ENCODE measurements at places on chromosomes 2 and 18. TPM values are rescaled to one million over a fixed set of nuclear protein-coding genes. Genes with fewer than 3 reads are reported as not detected.

Gene PDE11A
- total RNA-seq, result 3.3 TPM

Gene CHRNG
- total RNA-seq, result not detected

DNA sequence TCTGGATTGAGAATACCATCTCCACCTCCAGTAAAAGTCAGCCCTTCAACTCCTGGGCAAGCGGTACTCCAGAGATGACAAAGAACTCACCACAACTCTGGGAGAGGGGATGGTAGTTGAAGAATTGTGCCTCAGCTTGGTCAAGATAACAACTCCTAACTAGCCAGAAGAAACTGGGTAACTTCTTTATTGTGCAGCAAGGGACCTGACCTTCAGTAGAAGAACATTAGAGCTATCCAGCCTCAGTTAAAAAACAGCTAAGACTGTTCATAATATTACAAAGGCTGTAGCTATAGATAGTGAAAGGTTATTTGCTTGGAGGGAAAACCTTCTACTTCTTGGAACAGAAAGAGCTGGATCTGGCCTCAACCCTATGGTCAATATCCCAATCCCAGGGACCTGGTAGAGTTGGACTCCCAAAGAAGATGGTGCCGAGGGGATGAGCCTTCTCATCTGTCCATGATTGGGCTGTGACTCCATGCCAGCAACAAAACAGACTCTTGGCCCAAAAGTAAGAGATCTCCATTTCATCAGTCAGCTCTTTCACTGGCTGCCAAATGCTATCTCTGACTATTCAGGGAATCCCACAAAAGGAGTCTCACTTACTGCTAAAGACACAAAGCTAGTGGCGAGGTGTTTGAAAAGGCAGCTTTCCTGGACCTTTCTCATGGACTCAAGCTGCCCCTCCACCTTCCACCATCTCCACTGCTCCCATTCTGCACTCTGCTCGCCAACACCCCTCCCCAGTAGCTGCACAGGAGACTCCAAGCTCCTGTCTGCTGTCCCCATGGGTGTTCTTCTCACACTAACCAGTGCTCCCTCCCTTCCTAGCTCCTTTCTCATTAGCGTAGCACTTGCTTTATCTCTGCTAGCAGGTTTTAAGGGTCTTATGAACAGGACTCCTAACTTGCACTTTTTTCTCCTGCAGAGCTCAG is 145.8 kb downstream of the CAPN13 start:
- H3K27ac ChIP-seq, result no peak overlapping the region
- no peaks in the 10 kb centered on the region for H3K27me3 ChIP-seq
- no peaks in the 10 kb centered on the region for H3K4me1 ChIP-seq
- H3K4me3 ChIP-seq, result no peak overlapping the region
- no peaks in the 10 kb centered on the region for H3K36me3 ChIP-seq
- no peak for DNase-seq

GRCh38 chr2:176774766-176775451 is 437.7 kb upstream of the HNRNPA3 start:
- no peaks in the 10 kb centered on the region for H3K27me3 ChIP-seq
- no peak overlapping the region for H3K27ac ChIP-seq
- no peaks in the 10 kb centered on the region for H3K4me1 ChIP-seq
- no peak for DNase-seq
- H3K4me3 ChIP-seq, result no peak overlapping the region

DNA sequence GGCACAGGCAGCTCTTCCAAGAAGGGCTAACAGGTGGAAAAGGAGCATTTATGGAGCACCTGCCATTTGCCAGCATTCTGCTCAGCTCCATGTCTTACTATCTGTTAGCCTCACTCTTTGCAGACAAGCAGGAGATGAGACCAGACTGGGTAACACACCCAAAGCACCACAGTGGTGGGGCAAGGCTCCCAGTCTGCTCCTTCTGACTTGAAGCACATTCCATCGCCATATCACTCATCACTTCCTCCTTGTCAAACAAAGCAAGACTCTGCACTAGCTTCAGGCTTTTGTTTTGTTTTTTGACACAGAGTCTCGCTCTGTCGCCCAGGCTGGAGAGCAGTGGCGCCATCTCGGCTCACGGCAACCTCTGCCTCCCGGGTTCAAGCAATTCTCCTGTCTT is 182.8 kb downstream of the MGAT5 start:
- no peaks in the 10 kb centered on the region for H3K36me3 ChIP-seq
- no peaks in the 10 kb centered on the region for H3K27me3 ChIP-seq
- H3K27ac ChIP-seq, result no peak overlapping the region

- H3K27me3 ChIP-seq, result no peaks in the 10 kb centered on the region
- H3K36me3 ChIP-seq, result no peaks in the 10 kb centered on the region
- peak; percentile 89 for DNase-seq
- H3K4me1 ChIP-seq, result peaks cover 43% of the 10 kb centered on the region
- H3K4me3 ChIP-seq, result peak overlapping the region; percentile 66
Measured at GRCh38 chr2:43219383-43220228, 6.8 kb downstream of the ZFP36L2 start.

DNA sequence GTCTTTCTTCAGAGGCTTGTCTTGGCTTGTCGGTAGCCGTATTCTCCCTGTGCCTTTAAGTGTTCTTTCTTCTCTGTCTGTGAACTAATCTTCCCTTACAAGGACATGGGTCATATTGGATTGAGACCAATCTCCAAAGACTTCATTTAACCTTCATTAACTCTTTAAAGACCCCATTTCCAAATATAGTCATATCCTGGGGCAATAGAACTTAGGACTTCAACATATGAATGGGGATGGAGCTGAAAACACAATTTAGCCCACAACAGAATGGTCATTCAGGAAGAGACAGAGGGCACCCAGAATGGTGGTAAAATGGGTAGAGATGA is 82.1 kb upstream of the TANK start:
- no peaks in the 10 kb centered on the region for H3K27me3 ChIP-seq
- H3K27ac ChIP-seq, result no peak overlapping the region
- DNase-seq, result no peak
- H3K4me1 ChIP-seq, result no peaks in the 10 kb centered on the region
